ENCODE measurements at places on chromosomes 2 and 18.

GRCh38 chr18:5969989-5970403 lies 74.7 kb upstream of the TMEM200C start:
- no peak for DNase-seq

DNA sequence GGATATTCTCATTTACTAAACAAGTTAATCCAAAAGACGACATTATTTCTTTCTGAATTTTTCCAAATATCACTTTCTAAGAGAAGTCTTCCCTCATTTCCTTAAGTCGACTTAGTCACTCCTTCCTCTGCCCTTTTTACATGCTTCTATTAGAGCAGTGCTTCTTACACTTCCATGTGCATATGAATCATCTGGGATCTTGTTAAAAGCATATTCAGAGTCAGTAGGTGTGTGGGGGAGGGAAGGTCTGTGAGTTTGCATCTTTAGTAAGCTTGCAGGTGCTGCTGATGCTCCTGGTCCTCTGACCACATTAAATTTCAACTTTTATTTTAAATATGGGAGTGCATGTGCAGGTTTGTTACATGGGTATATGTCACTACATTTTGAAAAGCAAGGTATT lies 582.6 kb downstream of the NRXN1 start:
- no peak for DNase-seq

- no peak for DNase-seq
Measured at GRCh38 chr2:211867845-211868451, 670.7 kb downstream of the ERBB4 start.

DNA sequence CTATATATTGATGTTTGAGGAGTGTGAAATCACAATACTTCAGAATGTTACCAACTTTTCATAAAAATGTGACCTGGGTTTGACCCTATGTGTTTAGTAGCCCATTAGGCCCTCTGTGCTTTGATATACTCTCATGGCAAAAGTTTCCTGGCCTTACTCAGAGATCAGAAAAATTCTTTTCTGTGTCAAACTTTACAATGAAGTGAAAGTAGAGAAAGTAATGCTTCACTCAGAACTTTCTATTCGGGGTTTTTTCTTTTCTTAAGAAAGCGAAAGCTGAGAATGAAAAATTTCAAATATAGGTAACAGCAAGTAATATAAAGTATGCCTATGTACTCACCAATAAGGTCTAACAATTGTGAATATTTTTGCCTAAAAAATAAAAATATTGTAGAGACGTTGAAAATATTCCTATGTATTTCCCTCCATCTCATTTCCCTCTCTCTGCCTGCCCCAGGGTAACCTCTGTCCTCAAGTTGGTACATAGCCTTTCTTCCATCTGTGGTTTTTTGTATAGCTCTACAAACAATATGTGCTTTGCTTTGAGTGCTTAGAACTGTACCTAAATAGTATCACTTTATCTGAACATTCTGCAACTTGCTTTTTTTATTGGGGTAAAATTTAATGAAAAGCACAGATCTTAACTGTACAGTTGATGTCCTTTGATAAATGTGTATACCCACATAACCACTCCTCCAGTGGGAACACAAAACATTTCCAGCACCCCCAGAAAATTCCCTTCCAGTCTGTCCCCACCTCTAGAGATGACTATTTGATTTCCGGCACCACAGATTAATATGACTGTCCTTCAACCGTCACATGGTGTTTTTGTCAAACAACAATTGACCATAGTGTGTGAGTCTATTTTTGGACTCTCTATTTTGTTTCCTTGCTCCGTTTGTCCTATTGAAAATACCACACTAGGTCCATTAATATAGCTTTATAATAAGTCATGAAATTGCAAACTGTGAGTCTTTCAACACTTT lies 10.3 kb upstream of the ACKR3 start:
- DNase-seq, result no peak

DNA sequence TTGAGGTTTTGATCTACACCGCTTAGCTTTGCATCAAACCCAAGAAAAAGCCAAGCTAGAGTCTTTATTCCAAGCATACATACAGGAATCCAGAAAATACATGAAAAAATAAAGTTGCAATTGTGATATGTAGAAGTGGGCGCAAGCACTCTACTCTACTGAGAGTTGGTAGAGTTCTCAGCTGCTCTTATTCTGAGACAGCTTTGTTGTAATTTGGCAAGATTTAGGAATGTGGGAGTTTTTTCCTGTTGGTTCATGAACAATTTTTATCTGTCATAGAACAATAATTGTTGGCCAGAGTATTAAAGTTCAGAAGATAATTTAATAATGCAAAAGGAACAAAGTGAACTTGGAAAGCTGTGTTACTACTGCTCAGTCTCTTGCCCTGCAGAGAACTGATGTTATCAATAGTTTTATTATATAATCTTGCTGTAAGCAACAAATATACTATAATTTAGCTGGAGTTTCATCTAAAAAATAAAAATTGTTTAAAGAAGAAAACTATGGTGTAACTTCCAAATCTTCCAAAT lies 302.0 kb upstream of the RND3 start:
- DNase-seq, result no peak

- DNase-seq, result no peak
Measured at GRCh38 chr18:10822456-10822855, 296.6 kb downstream of the NAPG start.
